Stimulated activated CD8-positive, alpha-beta memory T cell treated with anti-CD3 and anti-CD28 coated beads, Interleukin-4, amount 100 ng/mL, for 48 hours (primary cell): ENCODE measurements at places on chromosomes 5 and 9.

GRCh38 chr9:76373173-76373783, 20.9 kb downstream of the RFK start:
- DNase-seq = no peak

DNA sequence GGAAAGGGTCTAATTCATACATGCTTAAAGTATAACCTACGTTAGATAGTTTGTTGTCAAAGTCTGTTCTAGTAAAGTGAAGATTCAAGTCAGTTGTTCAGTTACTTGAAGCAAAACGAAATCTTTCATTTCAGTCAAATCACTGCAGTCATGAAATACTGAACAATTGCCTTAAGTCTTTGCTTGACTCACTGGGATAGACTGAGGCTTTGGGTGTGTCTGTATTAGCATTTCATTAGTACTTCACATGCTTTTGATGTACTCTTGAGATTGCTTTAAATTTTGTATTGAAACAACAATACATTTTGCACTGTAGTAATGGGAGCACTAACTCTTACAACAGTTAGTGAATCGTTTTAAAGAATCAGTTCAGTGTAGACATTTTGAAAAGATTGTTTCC, 4.0 kb upstream of the CMYA5 start:
- DNase-seq = no peak

GRCh38 chr5:161311965-161312364, 234.6 kb downstream of the GABRB2 start:
- DNase-seq = no peak

GRCh38 chr5:72955143-72955767, 586 bp upstream of the FCHO2 start:
- DNase-seq = no peak

DNA sequence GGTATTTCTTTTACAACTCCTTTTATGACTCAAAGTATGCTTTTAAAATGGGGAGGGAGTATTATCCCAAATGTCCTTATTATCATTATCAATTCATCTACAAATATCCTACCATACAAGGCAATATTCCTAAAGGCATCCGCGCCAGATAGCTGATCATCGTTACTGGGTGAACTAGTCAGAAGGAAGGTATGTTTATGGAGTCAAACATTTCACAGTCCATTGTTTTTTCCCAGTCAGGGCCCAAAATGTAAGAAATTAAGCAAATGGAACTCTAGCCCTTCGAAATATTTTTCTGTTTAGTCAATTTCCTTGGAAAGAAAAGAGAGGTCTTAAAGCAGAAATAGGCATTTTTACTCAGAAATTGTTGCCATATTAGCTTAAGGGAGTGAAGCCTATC, 188.5 kb upstream of the CCNG1 start:
- no peak for DNase-seq

- DNase-seq = no peak
Measured at GRCh38 chr5:174729075-174729680, 4.8 kb downstream of the MSX2 start.

GRCh38 chr9:125549891-125550885, 156.8 kb downstream of the MAPKAP1 start:
- no peak for DNase-seq

- DNase-seq = no peak
Measured at GRCh38 chr9:24625097-24625496, 79.4 kb upstream of the IZUMO3 start.

GRCh38 chr5:113759505-113759904, 246.0 kb downstream of the YTHDC2 start:
- DNase-seq = no peak

DNA sequence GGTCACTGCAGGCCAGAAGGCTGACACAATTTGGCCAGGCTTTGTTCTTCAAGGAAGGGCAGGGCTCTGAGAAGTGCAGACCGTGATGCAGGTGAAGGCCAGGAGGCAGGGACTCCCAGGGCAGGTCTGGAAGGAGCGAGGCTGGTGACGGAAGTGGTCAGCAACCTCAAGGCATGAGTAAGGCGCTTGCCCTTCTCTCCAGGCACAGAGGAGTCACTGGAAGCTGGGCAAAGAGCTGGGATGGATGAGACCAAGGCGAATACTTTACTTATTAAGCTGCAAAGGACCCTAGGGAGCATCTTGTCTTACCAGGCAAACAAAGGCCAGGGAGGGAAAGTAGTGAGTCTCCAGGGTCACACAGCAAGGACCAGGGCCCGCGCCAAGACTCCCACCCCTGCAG, 18.6 kb downstream of the IRF1 start:
- no peak for DNase-seq

DNA sequence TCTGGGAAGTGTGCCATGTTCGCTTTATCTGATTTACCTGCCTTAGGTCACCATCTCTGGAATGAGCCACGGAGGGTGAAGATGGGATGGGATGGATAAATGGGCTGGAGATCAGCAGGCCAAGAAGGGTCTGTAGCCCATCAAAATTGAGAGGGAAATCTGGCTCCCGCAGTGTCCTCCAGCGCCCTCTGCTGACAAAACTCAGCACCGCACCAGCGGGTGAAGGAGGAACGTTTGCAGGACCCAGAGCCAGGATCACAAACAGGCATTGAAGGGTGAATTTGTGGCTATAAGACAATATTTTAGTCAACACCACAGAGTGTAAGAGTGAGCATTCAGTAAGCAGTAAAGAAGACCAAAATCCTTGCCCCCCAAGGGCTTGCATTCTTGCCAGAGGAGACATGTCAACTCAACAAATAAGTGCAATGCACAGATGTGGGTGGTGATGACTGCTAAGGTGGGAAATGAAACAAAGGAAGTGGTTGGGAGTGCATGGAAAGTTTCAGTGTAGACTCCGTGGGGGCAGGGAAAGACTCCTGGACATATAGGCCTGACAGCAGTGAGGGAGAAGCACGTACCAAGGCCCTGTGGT, 124.4 kb downstream of the TENT4A start:
- DNase-seq = peak; percentile 75

GRCh38 chr9:84736081-84736480, 66.6 kb downstream of the NTRK2 start:
- DNase-seq = no peak

DNA sequence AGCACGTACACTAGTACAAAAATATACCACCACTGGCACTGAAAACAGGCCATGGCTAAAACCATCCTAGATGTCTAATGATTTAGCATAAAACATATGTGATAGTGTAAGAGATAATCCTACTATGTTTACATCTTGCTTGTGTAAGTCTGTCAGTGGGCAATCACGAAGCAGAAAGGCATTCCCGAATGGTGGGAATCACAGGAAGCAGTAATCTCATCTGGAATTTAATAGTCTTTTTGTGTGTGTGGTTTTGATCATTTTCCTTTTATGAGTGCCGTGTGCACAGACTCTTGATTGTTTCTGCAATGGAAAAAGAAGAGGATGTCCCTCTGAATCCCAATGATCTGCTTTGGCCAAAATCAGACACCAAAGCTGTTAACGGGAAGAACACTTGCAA, 200.5 kb downstream of the EBF1 start:
- DNase-seq = no peak

- no peak for DNase-seq
Measured at GRCh38 chr9:88533951-88534455, 975 bp upstream of the NXNL2 start.

- DNase-seq = no peak
Measured at GRCh38 chr5:73031839-73032238, 76.0 kb downstream of the FCHO2 start.

GRCh38 chr5:138523406-138523805, 19.6 kb downstream of the ETF1 start:
- no peak for DNase-seq

DNA sequence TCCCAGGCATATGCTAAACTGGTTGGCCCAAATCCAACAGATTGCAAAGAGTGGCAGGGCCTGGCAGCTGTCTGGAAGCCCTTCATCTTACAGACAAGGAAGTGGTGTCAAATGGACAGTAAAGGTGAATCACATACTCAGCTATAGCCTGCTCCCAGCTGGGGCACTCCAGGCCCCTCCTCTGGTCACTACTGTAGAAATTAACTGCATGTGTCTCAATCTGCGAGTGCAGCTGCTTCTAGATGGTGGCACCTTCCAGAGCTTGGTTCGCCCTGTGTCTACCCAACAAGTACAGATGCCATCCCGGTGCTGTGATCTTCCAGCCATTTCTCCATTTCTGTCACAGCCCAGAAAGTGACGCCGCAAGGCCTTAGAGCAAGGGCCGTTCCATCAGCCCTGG, 50.2 kb downstream of the OTULIN start:
- no peak for DNase-seq

GRCh38 chr5:151810449-151810848, 38.7 kb downstream of the G3BP1 start:
- no peak for DNase-seq

GRCh38 chr5:72507231-72507906, at the start of gene ZNF366:
Gene ZNF366, minus strand, starts transcription at chr5:72507410. Its CDS starts 45,914 bp downstream, at chr5:72461496.
- no peak for DNase-seq

- no peak for DNase-seq
Measured at GRCh38 chr9:109487247-109487646, 10.9 kb downstream of the PTPN3 start.

DNA sequence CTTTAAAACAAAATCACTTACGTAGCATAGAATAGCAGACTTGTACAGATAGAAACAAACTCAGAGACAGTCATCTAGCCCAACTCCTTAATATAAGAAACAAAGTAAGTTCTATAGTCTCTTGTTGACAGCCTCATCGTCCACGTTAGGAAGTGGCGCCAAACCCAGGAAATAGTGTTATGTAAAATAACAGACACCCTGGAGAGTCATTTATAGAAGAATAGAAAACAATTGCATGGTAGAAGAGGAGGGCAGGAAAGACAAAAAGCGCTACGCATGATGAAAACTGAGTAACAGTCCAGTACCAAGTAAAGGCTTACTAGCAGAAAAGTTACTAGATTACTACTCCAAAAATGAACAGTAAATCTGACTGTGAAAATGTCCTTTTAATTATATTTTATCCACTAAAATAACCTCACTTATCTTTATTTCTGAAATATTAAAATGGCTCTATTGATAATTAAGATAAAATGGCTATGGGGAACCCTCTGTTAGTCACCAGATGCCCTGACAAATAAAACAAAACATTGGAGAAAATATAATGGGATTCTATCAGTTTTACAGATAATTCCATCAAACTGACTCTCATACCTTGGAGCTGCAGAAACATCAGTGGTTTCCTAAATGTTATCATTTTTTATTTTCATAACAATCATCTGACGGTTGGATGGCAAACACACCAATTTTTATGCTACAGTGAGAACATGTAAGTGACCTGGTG, 434.0 kb upstream of the C9orf72 start:
- DNase-seq = no peak

- no peak for DNase-seq
Measured at GRCh38 chr5:15254607-15255006, 245.4 kb upstream of the FBXL7 start.

GRCh38 chr9:8867148-8867547, 1067.6 kb upstream of the DMAC1 start:
- DNase-seq = no peak

GRCh38 chr5:39118638-39119037, 44.4 kb upstream of the RICTOR start:
- no peak for DNase-seq
